ENCODE measurements at places on chromosomes 5 and 9.

GRCh38 chr5:147290261-147290660 lies 55.4 kb downstream of the STK32A start:
- no peak for DNase-seq

DNA sequence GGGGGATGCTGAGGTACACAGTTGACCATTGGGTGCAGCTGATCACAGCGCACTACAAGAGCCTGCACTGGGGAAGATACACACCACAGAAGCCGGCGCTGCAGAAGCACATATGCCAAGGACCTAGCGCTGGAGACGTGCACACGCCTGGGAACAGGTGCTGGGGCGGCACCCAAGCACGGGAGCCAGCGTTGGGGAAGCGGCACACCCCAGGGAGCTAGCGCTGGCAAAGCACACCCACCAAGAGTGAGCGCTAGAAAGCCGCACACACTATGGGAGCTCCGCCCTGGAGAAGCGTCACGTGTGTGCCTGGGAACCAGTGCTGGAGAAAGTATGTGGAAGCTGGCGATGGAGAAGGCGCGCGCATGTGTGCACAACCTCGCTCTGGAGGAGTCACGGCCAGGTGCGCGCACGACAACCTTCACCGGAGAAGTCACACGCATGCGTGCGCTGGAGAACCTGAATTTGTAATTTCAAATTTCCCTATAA lies 4.5 kb downstream of the FANCC start:
- peak; percentile 39 for DNase-seq

GRCh38 chr5:38695021-38695958 lies 138.8 kb upstream of the LIFR start:
- no peak for DNase-seq

- DNase-seq = no peak
Measured at GRCh38 chr9:83765376-83765775, 52.2 kb downstream of the GKAP1 start.

- no peak for DNase-seq
Measured at GRCh38 chr9:133269537-133270362, 5.3 kb downstream of the ABO start.

GRCh38 chr5:124054564-124054963 lies 542.6 kb downstream of the CSNK1G3 start:
- DNase-seq = no peak

DNA sequence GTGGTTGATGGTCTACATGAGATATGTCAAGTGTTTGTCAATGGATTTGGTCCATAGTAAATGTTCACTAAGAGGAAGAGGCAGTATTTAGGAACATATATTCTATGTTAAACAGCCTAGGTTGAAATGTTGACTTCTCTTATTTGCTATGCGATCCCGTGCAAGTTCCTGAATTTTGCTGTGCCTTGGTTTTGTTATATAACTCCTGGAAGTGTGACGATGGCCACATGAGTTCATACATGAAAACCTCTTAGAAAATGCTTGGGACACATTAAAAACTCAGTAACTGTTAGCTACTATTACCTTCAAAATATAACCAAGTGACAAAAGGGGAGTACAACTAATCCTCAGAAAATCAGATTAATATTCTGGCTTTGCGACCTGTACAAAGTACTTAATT lies 21.9 kb upstream of the FBXW2 start:
- no peak for DNase-seq

DNA sequence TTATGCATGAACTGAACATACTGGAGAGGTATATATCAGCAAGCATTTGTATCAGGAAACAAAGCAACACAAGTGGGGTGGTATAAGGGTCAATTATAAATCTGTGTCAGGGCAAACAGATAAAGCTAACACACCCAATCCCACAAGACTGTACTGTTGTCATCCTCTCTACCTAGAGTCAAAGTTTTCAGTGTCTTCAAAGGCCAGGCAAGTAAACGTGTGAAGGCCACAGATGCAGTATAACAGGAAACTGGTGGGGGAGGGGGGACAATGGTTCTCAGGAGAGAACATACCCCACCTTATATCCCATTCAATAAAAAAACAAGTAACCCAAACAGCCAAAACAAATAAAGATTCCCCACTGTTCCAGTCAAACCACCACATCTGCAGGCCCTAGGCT lies 22.1 kb downstream of the ELP1 start:
- DNase-seq = no peak

GRCh38 chr9:88535226-88536022 lies 446 bp downstream of the NXNL2 start:
- no peak for DNase-seq

- no peak for DNase-seq
Measured at GRCh38 chr9:126150411-126151030, 176.1 kb upstream of the MVB12B start.

DNA sequence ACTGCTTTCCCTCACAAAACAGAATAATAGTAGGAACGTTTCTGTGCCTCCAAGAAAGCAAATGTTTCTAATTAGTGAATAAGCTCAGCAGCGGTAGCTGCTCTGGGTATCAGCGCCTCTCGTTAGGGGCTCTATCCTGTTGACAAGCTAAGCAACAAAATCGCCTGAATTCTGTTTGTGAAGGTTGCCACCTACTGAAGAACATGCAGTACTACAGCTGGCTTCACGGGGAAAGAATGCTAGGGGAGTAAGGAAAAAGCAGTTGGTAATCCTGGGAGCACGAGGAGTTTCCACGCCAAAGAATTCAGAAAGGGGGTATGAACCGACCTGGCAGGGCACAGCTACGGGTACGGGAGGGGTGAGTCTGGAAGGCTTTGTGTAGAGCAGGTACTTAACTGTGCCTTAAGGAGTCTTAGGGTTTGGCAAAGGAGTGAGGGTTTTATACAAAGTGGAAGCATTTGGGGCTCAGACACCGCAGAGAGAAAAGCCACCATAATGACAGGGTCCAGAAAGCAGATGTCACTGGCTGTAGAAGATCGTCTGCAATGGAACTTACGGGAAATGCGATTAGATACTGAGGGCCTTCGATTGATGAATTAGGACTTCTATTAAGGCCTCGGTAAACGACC lies 171.7 kb downstream of the TTC39B start:
- DNase-seq = peak; percentile 20

GRCh38 chr5:35990941-35991611 lies at the start of gene UGT3A1:
UGT3A1 (minus strand) TSS chr5:35991390; CDS start chr5:35991240, 150 bp downstream.
- peak; percentile 35 for DNase-seq

GRCh38 chr5:93280518-93280917 lies 300.5 kb downstream of the NR2F1-AS1 start:
- no peak for DNase-seq

DNA sequence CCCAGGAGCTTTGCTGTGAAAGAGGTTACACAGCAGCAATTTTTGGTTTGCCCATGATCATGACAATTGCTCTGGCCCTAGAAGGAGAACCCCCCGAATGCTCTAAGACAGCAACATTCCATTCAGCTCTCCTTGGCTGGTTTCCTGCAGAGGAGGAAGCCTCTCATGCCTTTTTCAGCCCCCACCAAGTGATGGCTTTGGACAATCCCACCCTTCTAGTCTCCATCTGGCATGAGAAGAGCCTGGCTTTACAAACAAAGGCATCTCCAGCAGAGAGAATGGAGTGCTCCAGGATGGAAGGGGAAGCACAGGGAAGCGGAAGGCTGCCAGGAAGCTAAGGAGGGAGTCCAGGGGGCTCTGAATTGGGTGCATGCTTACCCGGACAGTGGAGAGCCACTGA lies 98.4 kb downstream of the CRB2 start:
- no peak for DNase-seq

- DNase-seq = no peak
Measured at GRCh38 chr9:96116275-96117064, 185.5 kb downstream of the HSD17B3 start.

DNA sequence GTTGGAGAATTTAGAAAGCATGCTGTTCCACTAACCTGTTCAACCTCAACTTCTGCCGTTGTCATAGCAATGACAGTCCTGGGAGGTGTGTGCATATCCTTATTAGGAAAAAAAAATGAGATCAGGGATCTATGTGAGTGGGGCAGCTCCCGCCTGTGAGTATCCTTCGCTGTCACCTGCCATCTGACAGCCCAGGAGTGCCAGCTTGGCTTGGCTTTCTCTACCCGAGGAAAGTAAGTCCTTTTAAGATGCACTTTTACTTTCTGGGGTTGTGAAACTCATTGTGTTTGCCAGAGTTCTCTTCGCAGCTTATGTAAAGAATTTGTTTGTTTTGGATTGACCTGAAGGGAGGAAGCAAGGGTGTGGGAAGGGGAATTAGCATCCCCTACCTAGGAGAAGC lies 21.8 kb downstream of the PCDHAC2 start:
- no peak for DNase-seq

GRCh38 chr5:141882594-141883183 lies 4.5 kb upstream of the PCDH1 start:
- DNase-seq = no peak

GRCh38 chr5:126119887-126120442 lies 303.2 kb upstream of the GRAMD2B start:
- no peak for DNase-seq

DNA sequence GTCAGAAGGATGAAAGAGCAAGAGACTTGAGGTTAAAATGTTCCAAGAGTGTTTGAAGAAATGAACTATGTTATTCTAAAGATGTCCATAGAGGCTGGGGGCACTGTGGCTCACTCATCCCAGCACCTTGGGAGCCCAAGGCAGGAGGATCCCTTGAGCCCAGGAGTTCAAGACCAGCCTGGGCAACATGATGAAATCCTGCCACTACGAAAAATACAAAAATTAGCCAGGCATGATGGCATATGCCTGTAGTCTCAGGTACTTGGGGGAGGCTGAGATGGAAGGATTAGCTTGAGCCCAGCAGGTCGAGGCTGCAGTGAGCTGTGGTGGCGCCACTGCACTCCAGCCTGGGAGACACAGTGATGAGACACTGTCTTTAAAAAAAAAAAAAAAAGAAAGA lies 2.7 kb downstream of the AOPEP start:
- DNase-seq = no peak

DNA sequence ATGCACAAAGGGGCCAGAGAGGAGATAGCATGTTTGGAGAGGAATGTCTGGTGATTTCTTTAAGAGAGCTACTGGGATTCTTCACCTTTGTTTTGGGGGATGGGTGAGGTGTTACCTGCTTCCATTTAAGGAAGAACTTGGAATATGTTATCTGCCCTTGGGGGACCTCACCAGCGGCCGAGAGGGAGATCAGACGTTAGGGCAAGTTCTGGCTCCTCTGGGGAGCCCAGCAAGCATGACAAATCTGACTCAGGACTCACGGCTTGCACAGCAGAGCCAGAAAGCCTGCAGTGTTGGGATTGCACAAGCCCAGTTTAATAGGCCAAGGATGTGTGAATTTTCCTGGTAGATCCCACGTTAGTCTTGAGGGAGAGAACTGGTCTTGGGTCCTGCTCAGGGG lies 40.3 kb downstream of the SLC28A3 start:
- DNase-seq = no peak

DNA sequence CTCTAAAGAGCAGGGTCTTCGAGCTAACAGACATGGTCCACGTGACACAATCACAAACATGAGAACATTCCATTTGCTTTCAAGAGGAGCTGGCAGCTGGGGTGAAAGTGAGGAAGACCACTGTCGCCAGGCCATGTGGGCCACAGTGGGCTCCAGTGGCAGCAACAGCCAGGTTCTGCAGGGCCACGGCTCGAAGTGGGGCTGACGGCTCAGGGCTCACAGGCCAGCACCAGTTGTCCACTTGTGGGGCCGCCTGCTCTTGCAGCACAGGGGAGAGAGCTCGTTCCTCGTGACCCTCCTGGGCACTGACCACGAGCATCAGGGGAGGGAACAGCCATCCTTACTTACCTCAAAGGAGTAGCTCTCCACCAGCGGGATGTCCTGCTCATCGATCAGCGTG lies 2.0 kb downstream of the ZMYND19 start:
- DNase-seq = no peak

- no peak for DNase-seq
Measured at GRCh38 chr5:78162253-78162862, 132.1 kb downstream of the AP3B1 start.

DNA sequence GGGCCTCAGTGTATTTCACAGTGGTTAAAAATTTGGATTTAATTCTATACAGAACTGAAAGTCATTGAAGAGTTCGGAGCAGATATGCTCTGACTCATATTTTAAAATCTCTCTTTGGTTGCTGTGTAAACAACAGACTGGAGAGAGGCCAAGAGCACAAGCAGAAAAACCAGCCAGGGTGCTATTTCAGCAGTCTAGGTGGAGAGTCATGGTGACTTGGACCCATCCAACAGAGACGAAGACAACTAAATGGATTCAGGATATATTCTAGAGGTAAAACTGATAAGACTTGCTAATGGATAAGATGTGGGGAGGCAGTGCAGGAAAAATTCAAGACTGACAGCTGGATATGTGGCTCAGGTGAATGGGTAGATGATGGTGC lies 168.9 kb downstream of the MAPKAP1 start:
- no peak for DNase-seq

DNA sequence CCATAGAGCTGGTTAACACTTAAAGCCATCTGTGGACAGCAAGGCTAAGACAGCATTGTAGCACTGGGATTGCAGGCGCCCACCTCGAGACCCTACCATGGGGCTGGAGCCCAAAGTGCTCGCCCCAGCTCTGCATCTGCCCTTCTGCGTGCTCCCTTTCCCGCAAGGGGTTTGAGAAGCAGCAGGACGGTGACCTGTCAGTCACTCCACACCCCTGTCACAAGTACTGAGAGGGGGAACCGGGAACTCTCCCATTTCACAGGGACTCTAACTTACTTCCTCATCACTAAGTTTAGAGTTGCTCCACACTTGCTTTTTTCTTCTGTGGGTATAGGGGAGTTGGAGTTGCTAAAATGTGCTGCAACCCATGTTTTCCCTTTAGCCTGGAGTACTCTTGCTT lies 273.2 kb downstream of the SMARCA2 start:
- DNase-seq = no peak

- DNase-seq = peak; percentile 73
Measured at GRCh38 chr9:25677301-25678146, 720 bp downstream of the TUSC1 start.

- no peak for DNase-seq
Measured at GRCh38 chr9:71643330-71643729, 125.0 kb downstream of the CEMIP2 start.

DNA sequence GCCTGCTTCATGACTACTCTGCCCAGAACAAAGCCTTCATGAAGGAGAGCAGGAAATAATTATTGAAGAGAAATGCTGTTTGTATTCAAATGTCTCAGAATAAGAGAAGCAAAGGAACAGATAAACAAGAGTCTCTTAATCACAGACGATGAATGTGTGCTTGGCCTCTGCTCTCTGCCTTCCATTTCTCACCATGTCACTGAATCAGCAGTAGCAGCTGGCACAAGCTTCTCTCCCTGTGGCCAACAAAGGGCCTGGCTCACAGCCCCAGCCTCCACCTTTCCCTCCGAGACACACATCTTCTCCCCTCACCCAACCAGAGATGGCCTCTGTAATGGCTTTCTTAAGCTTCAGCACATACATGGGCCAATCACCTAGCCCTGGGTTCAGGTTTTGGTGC lies 128.1 kb upstream of the SLIT3 start:
- no peak for DNase-seq

DNA sequence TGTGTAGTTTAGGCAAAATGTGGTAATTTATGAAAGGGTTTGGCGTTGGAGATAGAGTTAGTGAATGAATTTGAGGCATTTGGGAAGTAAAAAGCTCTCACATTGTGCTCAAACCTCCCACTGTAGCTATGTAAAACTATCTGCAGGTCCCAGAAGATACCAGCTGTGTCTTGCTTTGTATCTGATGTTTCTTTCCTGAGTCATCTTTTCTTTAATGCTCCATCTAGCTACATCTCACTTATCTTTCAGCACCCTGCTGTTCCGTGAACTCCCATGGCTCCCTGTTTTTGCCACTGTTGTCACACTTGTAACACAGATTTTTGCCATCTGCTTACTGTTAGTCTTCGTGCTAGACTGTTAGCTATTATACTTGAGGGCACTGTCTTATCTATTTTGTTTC lies 253.1 kb downstream of the NPR3 start:
- no peak for DNase-seq

GRCh38 chr5:165209101-165209727 lies 1703.8 kb downstream of the MAT2B start:
- DNase-seq = no peak

- no peak for DNase-seq
Measured at GRCh38 chr5:52269859-52270258, 517.9 kb upstream of the ITGA1 start.
